HCT116 (cell line): ENCODE measurements at places on chromosomes 2 and 18. TPM values are rescaled to one million over a fixed set of nuclear protein-coding genes. Genes with fewer than 3 reads are reported as not detected.

The ACADL gene
- not detected for total RNA-seq

DNA sequence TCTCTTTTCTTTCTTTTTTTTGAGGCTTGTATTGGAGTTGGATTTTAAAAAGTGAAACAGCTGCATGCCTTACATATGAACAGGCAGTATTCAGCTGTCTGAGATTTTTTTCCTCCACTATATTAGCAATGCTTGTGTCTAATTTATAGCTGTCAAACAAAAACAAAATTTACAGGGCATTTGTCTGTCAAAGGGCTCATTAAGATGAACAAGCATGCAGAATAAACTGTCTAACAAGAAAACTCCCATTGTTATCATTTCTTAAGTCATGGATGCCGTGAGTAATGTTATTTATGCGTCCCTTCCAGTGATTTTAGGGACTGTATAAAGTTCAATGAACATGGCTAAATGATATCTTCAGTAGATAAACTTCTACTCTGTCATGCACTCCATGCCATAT lies 674.7 kb downstream of the PLCL1 start:
- DNase-seq = no peak

DNA sequence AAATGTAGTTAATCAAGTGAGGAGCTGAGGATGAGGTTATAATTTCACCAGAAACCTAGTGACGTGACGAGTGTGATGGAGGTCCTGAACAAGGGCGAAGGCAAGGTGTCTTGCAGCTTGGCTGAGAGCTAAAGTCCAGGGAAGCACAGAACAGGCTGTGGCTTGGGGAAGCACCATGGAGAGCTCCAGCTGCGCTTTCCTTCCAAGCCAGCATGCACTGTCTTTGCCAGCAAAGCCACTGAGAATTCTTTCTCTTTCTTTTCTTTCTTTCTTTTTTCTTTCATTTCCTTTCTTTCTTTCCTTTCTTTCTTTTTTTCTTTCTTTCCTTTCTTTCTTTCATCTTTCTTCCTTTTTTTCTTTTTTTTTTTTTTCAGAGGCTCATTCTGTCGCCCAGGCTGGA lies 239.3 kb downstream of the FBXO15 start:
- DNase-seq = no peak

- no peak for DNase-seq
Observed at GRCh38 chr2:28313220-28313784, 79.4 kb upstream of the FOSL2 start.

DNA sequence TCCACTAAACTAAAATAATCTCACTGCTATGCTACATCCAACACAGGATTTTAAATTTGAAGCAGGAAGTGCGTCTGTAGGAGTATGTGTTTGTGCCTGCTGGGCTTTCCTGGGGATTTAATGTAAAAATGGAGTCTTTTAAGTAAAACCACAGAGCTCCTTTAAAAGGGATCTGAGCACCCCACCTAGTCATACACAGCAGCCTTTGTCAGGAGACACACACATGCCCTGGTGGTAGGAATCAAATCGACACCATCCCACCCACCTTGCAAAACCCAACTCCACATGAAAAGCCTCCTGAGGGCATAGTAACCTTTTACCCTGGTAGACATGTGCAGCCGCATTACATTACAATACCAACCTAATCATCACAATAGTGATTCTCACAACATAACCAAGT lies 29.1 kb downstream of the UXS1 start:
- DNase-seq = no peak
